ENCODE measurements at places on chromosomes 13 and 19.
A peak's percentile ranks its signal among the peaks of the same experiment; 100 is the strongest.

DNA sequence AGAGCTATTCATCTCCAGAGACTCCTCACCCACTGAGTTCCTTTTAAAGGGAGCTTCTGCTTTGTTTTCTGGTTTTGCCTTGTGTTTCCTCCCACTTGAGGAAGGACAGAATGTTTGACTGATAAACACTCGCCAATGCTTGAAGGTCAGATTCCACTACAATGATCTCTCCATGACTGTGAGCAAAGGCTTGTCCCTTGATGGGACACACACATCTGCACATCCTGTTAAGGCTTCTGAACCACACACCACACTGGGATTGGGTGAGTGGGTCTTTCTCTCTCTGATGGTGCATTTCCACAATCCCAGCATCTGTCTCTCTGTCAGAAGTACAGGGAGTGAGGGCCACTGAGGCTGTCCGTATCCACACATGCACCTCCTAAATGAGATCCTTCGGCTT is 245.3 kb downstream of the IRS2 start:
- DNase-seq: no peak

- DNase-seq: no peak
These were observed 80.4 kb downstream of the MAP4K1 start for GRCh38 chr19:38537071-38537936.

GRCh38 chr19:40317338-40317737 is 30.9 kb downstream of the C19orf47 start:
- no peak for DNase-seq

- no peak for DNase-seq
These were observed 4.5 kb upstream of the KASH5 start for GRCh38 chr19:49383599-49383998.

DNA sequence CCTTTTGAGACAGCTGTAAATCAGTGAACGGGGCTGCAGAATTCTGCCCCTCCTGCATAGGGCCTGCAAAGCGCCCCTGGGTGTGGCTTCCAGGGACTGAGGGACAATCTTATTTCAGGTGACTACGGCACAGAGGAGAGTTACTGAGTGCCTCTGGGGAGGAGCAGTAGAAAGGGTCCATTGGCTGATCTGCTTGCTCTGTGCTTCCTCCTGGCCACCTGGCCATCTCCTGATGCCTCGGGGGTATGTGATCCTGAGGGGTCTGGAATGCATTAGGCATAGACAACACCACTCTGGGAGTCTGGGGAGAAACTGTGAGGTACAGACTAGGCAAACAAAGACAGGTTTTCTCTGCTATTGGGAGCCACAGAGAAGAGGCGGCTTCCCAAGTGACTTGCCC is 2.8 kb downstream of the KCTD15 start:
- no peak for DNase-seq

DNA sequence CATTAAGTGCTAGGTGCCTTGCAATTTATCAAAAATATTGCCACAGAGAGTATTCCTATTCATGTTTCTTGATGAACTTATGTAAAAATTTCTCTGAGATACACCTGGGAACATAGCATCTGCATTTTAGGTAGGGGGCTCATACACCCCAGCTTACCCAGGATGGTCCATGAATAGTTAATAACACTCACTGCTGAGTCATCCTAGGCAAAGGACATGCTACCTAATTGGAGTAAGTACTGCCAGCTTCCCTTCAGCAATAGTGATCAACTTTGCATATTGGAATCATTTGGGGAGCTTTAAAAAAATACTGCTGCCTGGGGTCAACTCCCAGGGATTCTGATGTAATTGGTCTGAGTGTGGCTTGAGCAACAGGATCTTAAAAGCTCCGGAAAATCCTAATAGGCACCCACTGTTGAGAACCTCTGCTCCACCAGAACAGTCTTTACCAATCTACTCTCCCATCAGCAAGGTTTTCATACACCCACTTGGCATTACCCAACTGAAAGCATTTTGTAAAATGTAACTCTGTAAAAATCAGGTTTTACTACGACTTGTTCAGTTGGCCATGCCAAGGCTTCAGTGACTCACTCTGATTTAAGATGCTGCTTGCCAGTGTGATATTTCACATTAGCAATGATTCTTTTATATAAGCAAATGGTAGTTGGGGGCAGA is 67.2 kb upstream of the FNDC3A start:
- peak; percentile 35 for DNase-seq

DNA sequence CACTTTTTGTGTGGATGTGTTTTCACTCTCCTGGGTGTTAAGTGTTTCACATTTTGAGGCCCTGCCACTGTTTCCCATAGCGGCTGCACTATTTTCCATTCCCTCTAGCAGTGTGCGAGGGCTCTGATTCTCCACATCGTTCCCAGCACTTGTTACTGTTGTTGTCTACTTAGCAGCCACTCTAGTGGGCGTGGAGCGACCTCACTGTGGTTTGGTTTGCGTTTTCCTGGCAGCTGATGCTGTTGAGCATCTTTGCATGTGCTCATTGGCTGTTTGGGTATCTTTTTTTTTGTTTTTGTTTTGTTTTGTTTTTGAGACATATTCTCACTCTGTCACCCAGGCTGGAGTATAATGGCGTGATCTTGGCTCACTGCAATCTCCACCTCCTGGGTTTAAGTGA is 14.4 kb downstream of the NAXD start:
- peak; percentile 44 for DNase-seq

DNA sequence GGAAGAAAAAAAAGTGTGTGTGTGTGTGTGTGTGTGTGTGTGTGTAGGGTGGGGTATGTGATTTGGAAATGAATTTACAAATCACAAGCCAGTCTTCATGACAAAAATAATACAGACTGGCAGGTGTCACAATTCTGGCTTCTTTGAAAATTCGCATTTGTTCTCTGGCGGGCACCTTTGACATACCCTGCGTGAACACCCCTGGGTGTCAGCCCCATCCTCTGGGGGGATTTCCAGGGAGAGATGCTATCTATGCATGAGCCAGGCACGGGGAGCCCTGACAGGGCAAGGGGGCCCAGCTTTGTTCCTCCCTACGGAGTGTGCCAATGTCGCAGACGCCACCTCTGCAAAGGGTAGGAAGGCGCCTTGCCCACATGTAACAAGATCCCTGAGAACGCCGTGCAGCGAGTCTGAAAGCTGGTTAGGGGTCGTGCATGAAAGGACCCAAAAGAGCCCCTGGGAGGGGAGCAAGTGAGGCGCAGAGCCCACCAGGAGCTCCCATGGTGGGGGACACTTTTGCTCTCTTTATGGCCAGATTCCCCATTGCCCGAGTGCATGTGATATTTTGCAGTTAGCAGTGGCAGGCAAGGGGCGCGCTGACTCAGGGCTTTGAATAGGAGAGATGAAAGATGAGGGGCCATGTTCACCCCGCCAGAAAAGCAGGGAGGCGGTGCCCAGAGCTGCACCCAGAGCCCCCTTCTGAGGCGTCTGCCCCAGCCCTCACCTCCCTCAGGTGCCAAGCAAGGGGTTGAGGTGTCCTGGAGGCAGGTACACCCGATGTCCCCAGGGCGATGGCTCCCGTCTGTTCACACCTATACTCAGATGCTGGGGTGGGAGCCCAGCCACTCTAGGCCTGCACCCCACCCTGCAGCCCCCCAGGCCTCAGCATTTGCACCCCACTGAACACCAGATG is 45.3 kb downstream of the KLF2 start:
- no peak for DNase-seq

DNA sequence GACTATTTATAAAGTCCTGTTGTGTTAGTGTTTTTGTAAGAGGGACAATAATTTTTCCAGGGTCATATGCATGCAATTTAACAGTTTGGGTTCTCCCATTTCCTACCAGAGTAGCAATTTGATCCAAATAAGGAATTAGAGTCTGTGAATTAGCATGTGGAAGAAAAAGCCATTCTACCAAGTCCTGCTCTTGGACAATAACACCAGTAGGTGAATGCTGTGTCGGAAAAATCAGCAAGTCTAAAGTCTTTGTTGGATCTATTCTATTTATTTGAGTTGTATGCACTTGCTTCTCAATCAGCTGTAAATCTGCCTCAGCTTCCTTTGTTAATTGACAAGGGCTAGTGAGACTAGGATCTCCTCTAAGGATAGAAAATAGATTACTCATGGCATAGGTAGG is 21.4 kb upstream of the IL17D start:
- DNase-seq: no peak

DNA sequence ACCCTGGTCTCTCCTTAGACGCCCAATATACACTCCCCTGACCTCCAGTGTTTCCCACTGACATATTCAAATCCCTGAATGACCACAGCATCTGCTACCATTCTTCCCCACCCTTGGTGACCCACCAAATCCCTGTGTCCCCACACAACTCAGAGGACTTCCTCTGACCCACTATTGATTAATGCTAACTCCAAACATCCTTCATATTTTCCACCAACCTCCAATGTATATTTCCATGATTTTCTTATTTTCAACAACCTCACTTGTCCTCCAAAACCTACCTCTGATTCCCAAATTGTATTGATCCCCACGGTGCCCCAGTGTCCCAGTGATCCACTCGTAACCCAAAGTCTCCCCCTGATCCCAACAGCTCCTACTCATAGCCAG is 526 bp upstream of the DMWD start:
- DNase-seq: no peak

- no peak for DNase-seq
These were observed 151.7 kb upstream of the MIR17HG start for GRCh38 chr13:91195789-91196188.

- DNase-seq: no peak
These were observed 289.2 kb downstream of the EFNB2 start for GRCh38 chr13:106246242-106246641.

- DNase-seq: no peak
These were observed 5.2 kb upstream of the BCAM start for GRCh38 chr19:44803442-44804428.

DNA sequence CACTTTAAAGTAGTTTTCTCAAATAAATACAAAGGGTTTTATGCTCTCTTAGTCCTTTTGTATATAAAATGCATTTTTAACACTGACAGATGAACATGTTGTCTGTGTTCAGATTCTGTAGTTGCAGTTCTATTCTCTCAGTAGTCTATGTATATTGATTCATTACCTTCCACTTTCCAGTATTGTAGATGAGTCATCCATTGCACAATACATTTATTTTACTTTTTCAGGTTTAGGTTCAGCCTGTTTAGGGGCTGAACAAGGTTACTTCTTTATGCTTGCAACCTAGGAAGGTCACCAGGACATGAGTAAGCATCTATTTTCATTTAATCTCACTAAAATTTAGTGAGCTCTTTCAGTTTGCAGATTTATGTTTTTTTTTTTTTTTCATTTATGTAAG is 173.6 kb downstream of the NALCN start:
- peak; percentile 27 for DNase-seq

DNA sequence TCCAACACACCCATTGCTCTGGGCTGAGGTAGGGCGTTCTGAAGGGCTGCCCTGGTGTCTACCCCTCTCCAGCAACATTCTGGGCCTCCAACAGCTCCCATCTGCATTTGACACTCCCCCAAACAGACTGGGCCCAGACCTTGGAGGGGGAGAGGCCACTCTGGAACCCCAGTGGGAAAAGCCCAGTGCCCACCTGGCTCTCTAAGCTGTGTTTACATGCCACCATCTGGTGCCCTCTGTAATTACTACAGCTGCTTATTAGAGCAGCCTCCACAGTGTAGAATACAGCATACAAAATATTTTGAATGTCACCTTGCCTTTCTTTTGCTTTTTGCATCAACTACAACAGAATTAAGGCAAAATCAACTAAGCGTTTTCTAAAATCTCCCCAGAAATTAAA is 35.8 kb upstream of the TM9SF2 start:
- no peak for DNase-seq

GRCh38 chr13:48265217-48265815 is 32.3 kb downstream of the ITM2B start:
- no peak for DNase-seq

GRCh38 chr13:97758317-97758716 is 195.2 kb upstream of the IPO5 start:
- no peak for DNase-seq

DNA sequence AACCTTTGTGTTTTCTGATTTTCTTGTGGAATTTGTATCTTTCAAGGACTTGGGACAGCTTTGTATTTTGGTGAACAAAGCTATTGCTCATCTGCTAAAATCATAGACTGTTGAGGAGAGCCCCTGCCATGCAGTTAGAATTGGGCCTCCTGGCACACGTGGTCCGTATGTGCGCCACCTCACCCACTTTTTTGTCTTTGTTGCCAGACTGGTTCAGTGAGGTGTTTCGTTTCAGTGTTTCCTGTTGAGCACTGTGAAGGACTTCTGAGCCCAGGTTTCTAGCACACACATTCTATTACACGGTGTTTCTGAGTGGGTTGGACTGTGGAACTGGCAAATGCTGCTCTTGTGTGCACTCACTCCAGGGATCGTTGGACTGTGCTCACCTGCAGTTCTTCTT is 37.6 kb upstream of the RNF113B start:
- peak; percentile 26 for DNase-seq

GRCh38 chr19:38193445-38193844 is 30.6 kb downstream of the DPF1 start:
- no peak for DNase-seq

DNA sequence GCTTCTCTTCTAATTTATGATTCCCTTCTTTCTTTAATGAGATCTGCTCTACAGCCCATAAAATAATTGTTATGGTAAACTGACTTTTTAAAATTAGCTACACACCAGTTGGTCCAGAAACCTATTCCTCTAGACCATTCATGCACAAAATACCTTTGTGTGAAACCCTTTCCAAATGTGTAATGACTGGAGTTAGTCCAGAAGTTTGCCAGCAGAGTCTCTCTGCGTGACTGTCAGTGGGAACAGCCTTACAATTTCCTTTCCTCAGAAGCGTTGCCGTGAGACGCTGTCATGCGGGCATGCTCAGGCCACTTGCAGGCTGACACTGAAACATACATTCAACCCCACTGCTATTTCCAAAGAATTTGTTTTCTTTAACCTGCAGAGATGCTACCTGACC is 965.2 kb downstream of the PCDH9 start:
- DNase-seq: peak; percentile 9

DNA sequence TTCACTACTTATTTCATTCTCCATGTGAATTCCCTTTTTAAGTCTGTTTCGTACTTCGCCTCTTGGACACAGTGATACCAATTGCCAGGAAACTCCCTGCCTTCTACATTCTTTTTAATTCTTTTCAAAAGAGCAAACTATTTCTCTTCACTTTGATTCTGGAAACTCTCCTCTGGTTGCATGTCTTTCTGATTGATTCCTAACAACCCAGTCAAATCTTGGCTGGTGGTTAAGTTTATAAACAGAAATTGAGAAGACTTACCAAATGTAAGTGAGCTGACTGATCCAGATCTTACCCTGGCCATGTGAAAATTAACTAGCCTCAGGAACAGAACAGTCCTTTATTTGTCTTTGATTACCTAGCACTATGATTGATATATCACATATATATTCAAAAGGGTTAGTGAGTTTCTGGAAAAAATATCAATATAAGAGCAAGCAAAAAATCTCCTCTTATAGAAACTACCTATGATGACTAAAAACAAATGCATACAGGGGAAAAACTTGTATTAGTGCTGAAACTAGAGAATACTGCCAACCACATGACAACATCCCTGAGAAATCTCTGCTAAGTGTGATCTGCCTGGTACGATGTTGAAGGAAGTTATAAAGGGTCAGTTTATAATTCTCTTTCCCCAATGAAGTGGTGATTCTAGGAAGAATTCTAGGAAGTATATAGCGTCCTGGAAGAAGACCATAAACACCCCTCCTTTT is 152.6 kb upstream of the HTR2A start:
- DNase-seq: no peak

Data from iris pigment epithelial cell (primary cell).